ENCODE measurements at places on chromosomes 4 and X. TPM values are rescaled to one million over a fixed set of nuclear protein-coding genes. Genes with fewer than 3 reads are reported as not detected.

GRCh38 chrX:100747090-100747489 is 15.2 kb upstream of the SYTL4 start:
- no peak for DNase-seq
- H3K4me3 ChIP-seq, result no peak overlapping the region
- H3K27ac ChIP-seq, result no peak overlapping the region
- no peaks in the 10 kb centered on the region for H3K4me1 ChIP-seq
- no peaks in the 10 kb centered on the region for H3K36me3 ChIP-seq

- H3K27ac ChIP-seq, result no peak overlapping the region
- no peak overlapping the region for H3K4me3 ChIP-seq
- DNase-seq, result no peak
- peaks cover 33% of the 10 kb centered on the region for H3K27me3 ChIP-seq
- peaks cover 23% of the 10 kb centered on the region for H3K36me3 ChIP-seq
Measured at GRCh38 chr4:83237591-83237990, 47.0 kb downstream of the COQ2 start.

- no peak for DNase-seq
- H3K36me3 ChIP-seq, result no peaks in the 10 kb centered on the region
- H3K27ac ChIP-seq, result no peak overlapping the region
- H3K4me1 ChIP-seq, result no peaks in the 10 kb centered on the region
Measured at GRCh38 chr4:99185581-99185980, 33.5 kb downstream of the ADH6 start.

GRCh38 chr4:11497212-11497806 is 68.6 kb upstream of the HS3ST1 start:
- H3K4me1 ChIP-seq, result peaks cover 11% of the 10 kb centered on the region
- H3K36me3 ChIP-seq, result no peaks in the 10 kb centered on the region
- no peak overlapping the region for H3K27ac ChIP-seq
- no peak for DNase-seq
- H3K4me3 ChIP-seq, result no peak overlapping the region

DNA sequence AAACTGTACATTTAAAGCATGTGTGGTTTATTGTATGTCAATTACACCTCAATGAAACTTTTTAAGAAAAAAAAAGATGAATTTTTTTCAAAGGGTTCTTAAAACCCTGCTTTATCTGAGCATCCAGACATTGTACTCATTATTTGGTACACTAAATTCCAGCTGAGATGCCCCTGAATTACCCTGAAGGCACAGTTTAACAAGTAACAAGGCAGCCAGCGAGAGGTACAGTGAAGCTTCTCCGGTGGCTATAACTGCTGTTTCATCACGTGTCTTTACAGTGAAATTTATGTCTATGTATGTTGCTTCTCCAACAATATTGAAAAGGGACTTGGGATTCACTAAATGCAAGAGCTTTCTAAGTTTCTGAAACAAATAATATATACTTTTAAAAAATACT is 15.8 kb downstream of the SLC7A11 start:
- H3K27ac ChIP-seq, result no peak overlapping the region
- peaks cover 2% of the 10 kb centered on the region for H3K4me1 ChIP-seq
- H3K36me3 ChIP-seq, result peaks cover 17% of the 10 kb centered on the region
- no peak for DNase-seq
- no peaks in the 10 kb centered on the region for H3K27me3 ChIP-seq
- H3K4me3 ChIP-seq, result no peak overlapping the region

GRCh38 chr4:71241501-71242288 is 97.1 kb upstream of the SLC4A4 start:
- H3K27me3 ChIP-seq, result peaks cover 2% of the 10 kb centered on the region
- no peaks in the 10 kb centered on the region for H3K4me1 ChIP-seq
- no peak overlapping the region for H3K4me3 ChIP-seq
- DNase-seq, result no peak
- no peaks in the 10 kb centered on the region for H3K36me3 ChIP-seq
- no peak overlapping the region for H3K27ac ChIP-seq

The USP26 gene
- total RNA-seq, result not detected

The MTNR1A gene
- not detected for total RNA-seq
